ENCODE measurements at places on chromosomes 13 and 19.

DNA sequence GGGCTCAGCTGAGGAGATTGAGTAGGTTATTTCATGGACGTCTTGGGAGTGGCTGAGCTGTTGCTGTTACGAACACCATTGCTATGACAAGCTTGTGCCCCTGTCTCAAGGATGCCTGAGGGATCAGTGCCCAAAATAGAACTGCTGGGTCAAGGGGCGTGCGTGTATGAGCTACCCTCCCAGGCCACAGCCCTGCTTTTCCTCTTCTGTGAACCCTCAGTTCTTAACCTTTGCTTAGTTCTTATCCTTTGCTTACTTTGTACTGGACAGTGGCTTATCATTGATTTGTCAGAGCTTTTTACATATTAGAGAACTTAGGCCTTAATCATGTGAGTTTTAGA is 9.0 kb downstream of the ARHGAP45 start:
- no peak for DNase-seq

GRCh38 chr19:51016798-51017683 is 2.5 kb downstream of the KLK10 start:
- DNase-seq, result no peak

DNA sequence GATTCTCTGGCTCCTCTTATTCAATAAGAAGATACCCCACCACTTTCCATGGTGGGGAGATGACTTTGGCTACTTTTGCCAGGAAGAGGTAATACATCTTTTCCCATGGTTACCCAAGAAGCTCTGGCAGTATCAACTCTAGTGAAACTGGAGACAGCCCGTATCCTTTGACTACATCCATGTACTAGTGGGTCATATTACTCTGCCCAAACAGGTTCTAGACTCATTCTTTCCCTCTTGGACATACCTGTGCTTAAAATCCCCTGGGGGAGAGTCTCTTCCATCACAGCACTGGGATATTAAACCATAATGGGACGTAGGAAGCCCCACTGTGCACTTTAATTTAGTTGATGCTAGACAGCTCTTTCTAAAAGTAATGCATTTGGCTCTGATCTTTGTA is 144.7 kb upstream of the KLF12 start:
- DNase-seq, result no peak

GRCh38 chr13:42028113-42028799 is 20.2 kb upstream of the DGKH start:
- no peak for DNase-seq

DNA sequence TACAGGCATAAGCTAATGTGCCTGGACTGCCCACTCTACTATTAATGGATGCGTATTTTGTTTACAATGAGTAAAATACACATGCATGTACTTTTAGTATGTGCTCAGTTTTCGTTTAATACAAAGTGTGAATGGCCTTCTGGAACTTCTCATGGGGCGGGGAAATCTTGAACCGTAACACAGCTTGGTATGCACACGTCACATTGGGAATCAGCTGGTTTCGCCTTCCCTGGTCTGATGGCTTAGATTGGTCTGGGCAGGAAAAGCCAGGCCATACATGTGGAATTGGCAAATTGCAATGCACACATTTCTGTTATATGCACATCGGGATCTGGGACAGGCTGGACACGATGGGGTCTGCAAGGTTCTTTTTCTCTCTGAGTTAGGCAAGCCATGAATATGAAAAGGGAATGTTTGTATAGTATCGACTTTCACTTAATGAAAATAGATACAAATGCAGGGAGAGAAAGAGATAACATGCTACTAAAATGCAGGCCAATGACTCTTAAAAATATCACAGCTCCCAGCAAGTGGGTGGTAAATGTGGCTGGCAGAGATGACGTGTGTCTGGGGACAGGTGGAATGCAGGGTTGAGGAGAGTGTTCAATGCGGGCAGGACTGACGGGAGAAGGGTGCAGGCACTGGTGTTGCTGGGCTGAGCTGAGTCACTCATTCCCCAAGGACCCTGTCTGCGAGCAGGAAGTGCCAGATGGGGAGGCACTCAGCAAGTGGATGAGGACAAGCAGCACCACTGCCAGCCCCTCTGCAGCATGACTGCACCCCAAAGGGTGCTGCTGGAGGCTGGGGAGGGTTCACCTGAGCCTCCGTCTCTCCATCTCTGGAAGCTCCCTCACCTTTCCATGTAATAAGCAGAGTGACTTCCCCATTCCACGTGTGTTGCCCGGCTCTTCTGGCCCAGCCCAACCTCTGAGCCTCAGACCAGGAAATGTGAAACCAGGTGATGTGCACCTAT is 204.0 kb upstream of the GPR12 start:
- no peak for DNase-seq

GRCh38 chr13:109874484-109875454 is 88.4 kb upstream of the IRS2 start:
- DNase-seq, result peak; percentile 34

GRCh38 chr13:61162636-61163035 is 253.0 kb downstream of the PCDH20 start:
- no peak for DNase-seq

GRCh38 chr13:114129649-114130062 is 2.8 kb downstream of the RASA3 start:
- DNase-seq, result no peak

GRCh38 chr19:44692379-44692721 is 6.6 kb upstream of the CEACAM16 start:
- DNase-seq, result no peak

- no peak for DNase-seq
Observed at GRCh38 chr13:106710266-106710665, 142.3 kb upstream of the ARGLU1 start.

DNA sequence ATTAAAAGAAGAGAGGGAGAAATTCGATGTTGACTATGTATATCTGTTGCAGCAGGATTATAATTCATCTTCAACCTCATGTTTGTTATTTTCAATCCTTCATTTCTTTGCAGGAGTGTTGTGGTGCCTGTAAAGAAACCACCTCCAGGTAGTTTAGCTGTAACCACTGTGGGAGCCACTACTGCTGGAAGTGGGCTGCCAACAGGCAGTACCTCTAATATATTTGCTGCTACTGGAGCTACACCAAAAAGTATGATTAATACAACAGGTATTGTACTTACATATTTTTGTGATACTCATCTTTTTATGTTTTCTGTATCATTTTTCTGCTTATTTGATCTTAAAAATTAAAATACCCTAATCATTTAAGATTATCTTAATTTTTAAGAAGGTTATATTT is 266.5 kb downstream of the NBEA start:
- no peak for DNase-seq
